ENCODE measurements at places on chromosomes 16 and 17.

DNA sequence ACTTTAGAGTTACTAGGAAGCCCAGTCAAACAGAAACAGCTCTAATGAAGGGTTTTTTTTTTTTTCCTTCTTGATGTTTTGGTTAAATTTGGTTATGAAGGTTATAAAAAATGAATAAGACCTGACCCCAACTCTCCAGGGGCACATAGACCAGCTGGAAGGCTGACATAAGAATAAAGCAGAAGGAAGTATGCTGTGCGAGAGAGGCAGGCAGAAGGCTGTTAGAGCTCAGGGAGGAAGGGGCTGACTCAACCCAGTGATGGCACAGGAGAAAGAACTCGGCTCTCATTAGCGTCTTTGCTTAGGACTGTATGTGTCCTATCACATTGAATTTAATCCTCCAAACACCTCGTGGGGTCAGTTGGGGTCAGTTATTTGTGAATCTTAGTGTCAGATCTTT is 474.6 kb downstream of the PMP22 start:
- DNase-seq, result no peak

DNA sequence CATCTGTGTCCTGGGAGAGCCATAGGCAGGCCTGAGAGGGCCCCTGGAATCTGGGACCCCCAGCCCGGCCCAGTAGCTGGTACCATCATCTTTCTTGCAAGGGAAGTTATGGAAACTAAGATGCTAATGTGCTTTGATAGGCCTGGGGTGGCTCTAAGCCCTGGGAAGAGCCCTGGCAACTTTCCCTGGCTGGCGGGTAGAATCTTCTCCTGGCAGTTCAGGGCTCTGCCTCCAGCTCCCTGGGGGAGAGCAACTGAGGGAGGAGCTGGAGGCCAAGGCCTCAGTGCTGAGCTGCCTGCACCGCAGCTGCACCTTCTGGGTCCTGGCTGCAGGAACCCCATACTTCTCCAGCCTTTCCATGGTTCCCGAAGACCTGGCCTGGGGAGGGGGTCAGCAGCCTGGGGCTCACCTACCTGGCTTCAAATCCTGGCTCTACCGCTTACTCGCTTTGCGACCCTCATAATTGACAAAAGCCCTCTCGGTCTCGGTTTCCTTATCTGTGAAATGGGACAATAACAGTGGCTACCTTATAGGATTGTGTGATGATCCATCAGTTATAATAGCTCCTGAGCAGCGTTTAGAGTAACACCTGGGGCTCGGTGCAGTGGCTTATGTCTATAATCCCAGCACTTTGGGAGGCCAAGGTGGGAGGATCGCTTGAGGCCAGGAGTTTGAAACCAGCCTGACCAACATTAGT is 333.7 kb downstream of the SEC14L1 start:
- DNase-seq, result peak; percentile 84

GRCh38 chr17:10261098-10261497 is 62.7 kb upstream of the GAS7 start:
- no peak for DNase-seq

DNA sequence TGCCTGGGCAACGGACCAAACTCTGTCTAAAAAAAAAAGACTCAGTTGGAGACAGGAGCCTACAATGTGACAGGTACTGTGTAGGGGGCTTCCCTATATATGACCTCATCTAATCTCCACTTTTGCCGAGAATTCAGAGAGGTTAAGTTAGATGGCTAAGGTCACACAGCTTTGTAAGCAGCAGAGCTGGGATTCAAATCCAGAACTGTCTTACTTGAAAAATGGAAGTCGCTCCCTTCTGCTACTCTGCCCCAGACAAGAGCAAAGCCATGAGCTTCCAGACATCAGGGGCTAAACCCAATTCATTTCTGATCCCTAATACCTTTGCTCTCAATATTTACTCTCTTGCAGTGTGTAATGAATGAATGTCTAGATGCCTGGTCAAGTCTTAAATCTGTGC is 41.5 kb upstream of the ABCC12 start:
- peak; percentile 99 for DNase-seq

GRCh38 chr17:65917560-65917959 is 274.4 kb downstream of the CEP112 start:
- DNase-seq, result no peak

DNA sequence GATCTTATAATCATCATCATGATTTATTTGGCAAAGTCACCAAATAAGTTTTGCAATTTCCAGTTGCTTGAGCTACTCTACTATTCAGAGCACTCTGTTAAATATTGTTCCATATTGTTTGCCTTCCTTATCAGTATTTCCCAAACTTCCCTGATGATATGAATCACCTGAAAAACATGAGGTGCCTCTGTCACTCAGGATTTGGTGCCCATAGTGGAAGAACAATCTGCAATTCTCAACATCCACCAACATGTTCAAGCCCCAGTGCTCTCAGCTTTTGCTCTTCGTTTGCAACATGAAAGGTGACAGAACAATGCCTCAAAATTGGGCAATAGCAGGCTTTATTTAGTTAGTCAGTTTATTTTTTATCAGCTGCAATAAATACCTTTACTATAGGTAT is 28.6 kb upstream of the WSB1 start:
- DNase-seq, result no peak

DNA sequence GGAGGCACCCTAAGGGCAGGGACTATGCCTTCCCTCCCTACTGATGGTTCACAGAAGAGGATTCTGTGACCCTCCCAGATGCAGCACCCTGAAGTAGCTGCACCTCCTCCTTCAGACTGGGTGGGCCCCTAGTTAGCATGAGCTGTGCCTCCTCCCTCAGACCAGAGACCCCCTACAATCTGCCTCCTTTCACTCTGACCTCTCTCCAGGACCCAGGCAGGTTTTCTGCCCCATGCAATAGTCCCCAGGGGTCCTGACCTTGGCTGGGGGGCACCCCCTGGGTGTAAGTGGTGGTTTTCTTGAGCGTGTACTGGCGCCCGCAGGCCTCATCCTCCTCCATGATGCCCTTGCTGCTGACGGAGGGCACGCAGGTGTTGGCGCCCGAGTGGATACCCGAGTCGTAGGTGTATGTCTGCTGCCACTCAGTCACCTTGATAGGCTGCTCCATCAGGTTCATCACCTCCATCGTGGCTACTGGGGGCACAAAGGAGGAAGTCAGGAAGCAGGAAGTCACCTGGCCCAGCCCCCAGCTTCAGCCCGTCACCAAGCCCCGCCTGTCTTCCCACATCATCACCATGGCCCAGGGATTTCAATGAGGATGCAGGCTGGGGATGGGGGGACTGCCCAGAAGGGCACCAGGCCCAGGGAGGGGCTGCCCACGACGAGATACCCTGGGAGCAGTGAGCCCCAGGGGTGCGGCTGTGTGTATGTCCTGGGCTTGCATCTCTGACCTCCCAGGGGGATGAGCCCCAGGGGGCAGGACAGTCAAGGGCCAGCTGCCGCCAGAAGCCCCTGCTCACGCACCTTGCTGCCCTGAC is 14.9 kb downstream of the JUP start:
- DNase-seq, result no peak

DNA sequence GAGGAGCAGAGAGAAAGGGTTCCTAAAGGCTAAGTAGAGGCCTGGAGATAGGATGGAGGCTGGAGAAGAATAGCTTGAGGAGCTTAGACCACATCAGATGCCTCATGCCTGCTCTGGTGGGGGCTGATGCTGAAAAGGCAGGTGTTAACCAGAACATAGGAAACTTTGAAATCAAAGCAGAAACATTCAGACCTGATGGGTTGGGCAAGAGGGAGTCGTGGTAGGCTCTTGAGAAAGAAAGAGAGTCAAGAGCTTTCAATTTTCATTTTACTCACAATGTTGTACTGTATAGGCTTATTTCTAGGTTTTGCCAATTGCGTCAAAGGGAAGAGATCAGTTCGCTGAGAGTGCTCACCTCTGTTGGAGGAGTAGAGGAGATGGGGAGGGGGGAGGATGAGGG is 406.6 kb upstream of the SALL1 start:
- DNase-seq, result no peak

Data from NCI-H446 treated with DMSO at 0.1 percent for 48 hours (cell line).